Myocyte (in vitro differentiated cells): ENCODE measurements at places on chromosomes 16 and 17. TPM values are rescaled to one million over a fixed set of nuclear protein-coding genes. Genes with fewer than 3 reads are reported as not detected.

DNA sequence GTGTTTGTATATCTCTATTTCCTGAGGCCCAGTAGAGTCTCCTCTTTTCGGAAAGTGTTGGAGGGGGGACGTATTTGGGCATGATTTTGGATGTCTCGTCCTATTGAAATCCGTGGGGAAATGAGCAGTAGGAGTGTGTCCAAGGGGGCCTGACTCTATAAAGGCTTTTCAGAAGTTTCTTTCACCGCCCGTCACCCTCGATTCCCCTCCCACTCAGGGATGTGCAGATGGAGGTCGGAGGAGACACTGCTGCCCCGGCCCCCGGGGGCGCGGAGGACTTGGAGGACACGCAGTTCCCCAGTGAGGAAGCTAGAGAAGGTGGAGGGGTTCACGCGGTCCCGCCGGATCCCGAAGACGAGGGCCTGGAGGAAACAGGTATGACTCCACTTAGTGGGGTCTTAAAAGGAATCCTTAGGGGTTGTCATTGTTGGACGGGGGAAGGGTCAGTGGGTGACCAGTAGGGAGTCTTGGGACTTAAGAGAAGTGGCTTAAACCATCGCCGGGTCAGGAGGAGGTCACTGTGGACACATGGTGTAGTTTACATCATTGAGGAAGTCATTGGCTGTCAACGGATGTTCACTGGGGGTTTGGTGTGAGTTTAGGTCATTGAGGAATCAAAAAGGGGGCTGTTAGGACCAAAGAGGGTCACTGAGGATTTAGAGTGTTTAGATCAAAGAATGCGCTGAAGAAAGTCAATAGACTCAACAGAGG, 424 bp downstream of the MON1B start:
- peak; percentile 23 for DNase-seq

Gene KRTAP2-3
- 0.19 TPM in 1 of 2 replicates, not detected in the other for total RNA-seq

DNA sequence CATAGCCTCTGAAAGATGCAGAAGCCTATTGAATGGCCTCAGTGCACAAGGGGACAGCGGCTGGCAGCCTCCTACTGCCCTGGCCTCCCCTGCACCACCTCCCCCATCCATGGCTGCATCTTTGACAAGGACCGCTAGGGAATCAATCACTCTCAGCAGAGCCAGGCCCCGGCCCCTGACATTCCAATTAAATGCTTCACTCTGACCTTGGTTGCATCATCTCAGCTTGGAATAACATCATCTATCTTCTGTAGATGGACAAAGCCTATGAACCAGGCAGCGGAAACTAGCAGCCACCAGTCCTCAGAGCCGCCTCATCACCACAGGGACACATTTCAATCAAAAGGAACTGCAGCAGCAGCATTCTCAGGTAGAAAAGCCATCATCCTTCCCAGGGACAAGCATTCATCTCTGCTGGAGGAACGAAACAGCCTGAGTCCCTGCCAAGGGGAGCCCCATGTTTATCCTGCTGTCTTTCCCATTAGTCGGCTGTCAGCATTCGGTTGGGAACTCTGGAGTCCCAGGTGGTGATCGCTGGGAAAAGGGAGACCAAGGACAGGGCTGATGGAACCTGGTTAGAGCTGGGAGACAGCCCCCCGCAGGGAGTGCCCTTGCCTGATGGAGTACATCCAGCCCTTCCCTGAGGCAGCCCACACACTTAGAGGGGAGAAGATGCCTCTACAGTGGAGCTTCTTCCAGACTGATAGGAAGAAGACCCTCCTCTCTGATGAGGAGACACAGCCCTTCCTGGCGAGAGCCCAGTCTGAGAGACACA, 11.5 kb upstream of the TMEM132E start:
- DNase-seq = no peak

- no peak for DNase-seq
Observed at GRCh38 chr17:32995416-32996045, 3.9 kb downstream of the SPACA3 start.

GRCh38 chr16:7218936-7219335, 113.7 kb upstream of the RBFOX1 start:
- DNase-seq = no peak

Gene GCGR
- total RNA-seq = not detected in 2 replicates

Gene BCL6B
- total RNA-seq = not detected in 2 replicates

GRCh38 chr16:68244481-68244902, 681 bp upstream of the PLA2G15 start:
- DNase-seq = no peak

DNA sequence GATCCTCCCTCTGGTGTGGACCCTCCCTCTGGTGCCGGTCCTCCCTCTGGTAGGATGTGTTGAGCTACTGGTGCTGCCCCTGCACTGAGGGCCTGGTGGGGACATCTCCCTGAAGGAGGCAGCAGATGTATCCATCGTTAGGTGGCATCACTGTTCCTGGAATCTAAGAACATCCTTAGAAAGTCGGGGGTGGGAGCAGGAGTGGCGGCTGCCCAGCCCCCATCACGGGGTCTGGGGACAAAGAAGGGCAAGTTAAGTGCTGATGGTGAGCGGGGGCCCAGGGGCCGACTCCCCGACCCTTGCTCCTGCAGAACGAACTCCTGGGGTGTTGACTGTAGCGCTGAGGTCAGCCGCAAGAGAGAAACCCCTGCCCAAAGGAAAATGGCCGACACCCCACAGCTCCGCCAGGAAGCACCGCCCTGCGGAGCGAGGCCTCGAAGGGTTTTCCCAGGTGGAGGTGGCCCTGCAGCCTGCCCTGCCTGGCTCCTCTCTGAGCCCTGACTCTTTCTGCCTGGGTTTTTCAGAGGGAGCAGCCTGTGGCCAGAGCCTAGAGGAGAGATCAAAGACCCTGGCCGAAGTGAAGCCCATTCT, 5.5 kb downstream of the CTU2 start:
- no peak for DNase-seq

Gene IL17C
- total RNA-seq = not detected in 2 replicates

Gene USP43
- total RNA-seq = not detected in 2 replicates

Gene FBXW10
- 0.13 TPM in 1 of 2 replicates, not detected in the other for total RNA-seq

DNA sequence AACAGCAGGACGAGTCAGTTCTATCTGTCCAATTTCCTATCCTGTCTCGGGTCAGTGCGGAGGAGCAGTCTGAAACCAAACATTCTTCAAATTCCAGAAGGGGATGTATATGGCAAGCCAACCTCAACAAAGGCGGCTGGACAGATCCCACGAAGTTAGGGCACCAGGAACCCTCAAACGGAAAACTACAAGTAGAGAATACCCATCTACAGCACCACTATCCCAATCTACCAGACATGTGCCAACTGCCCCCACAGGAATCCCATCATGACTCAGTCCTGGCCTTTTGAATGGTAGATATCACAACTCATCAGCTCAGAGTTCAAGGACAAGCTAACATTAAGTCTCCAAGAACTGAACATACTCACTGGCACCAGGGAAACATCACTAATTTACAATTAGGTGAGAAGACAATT, 2.3 kb downstream of the NAT9 start:
- DNase-seq = peak; percentile 51

- DNase-seq = no peak
Observed at GRCh38 chr16:17453364-17454038, 17.3 kb downstream of the XYLT1 start.

DNA sequence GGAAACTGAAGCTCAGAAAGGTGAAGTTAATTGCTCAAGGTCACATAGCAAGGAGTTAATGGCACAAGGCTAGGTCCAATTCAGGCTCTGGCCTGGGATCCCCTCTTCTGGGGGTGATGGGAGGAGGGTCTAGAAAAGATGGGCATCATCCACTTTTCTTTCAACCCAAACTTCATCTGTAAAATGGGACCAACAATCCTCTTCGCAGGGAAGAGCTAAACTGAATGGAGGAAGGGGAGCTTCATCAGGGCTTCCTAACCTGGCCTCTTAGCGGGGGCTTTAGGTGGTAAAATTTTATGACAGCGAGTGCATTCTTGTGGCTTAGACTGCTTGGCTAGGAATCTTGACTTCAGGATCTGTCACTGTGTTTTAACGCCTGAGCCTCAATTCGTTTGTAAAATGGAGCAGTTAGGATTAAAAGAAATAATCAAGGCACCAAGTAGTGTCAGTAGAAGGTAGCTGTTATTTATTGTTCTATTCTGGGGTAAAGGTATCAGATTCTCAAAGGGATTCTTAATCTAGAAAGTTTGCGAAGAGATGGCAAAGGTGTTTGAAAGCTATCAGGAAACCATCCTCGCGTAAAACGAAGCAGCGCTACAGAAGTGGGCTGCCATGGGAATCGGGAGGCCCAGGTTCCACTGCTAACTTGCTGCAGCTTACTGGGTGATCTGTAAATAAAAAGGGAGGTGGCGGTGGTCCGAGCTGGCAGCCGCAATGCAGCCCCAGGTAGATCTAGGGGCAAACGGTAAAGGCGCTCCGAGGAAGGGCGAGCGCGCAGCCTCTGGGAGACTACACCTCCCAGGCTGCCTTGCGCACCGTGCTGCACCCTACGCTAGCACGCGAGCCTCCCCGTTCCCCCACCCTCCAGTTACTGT, 1.5 kb upstream of the SRCAP start:
- DNase-seq = no peak

DNA sequence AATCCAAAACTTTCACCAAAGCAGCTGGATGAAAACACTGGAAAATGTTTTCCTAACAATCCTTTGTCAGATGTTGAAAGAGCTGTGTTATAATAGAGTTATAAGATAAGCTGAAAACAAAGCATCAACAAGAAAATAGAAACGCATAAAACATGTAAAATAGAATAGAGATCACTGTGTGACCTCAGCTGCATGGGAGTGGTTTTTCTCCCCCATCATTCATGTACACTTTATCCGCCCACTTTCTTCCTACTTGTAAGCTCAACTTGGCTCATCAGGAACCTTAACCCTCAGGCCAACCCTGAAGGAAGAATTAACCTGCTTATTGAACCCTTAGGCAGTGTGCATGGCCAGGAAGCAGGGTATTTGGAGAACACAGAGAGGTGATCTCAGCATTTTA, 238.5 kb upstream of the PMFBP1 start:
- DNase-seq = no peak

- DNase-seq = no peak
Observed at GRCh38 chr17:65856865-65857264, 295.4 kb upstream of the AXIN2 start.

Gene TEX14
- 0.10 and 0.48 TPM in 2 replicates for total RNA-seq

GRCh38 chr16:48479955-48480354, 94.7 kb upstream of the SIAH1 start:
- no peak for DNase-seq

DNA sequence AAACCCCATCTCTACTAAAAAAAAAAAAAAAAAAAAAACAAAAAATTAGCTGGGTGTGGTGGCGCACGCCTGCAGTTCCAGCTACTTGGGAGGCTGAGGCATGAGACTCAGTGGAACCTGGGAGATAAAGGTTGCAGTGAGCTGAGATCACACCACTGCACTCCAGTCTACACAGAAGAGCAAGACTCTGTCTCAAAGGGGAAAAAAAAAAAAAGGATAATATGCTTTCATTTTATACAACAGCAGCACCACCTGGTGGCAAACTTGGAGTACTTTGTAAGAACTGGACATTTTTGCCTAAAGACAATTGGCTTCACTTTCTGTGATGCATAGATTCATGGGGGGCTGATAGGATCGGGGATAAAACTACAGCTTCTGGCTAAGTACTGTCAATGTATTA, 8.5 kb downstream of the CHTF8 start:
- DNase-seq = peak; percentile 78

GRCh38 chr17:18186627-18186982, 3.0 kb downstream of the ALKBH5 start:
- peak; percentile 34 for DNase-seq

DNA sequence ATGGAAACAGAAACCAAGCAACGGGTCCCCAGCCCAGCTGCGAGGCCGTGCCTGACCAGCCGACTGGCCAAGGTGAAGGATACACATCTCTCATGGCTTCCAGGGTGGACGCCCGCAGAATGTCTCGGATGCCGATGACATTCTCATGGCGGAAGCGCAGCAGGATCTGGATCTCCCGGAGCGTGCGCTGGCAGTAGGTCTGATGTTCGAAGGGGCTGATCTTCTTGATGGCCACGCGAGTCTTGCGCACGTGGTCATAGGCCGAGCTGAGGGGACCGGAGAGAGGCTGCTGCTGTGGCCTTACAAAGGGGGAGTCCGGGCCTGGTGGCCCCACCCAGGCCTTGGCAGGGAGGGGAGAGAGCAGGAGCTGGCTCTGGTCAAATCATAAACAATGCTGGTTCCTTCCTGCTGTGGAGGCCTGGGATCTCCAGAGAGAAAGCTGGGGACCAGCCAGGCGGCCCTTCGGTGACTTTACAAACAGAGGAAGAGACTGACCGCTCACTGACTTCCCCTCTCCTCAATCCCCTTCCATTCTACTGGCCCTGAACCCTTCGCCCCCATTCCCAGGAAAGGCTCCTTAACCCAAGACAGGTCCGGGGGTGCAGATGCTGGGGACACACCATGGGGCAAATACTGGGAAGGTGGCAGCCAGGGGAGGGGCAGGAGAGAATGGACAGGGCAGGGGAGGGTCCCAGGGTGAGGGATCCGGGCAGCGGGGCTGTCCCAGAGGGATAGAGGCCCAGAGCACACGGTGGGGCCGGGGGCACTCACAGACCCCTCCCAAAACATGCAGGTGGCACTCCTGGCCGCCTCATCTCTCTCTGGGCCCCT, 1.1 kb downstream of the MAPK3 start:
- no peak for DNase-seq

Gene CAPNS2
- total RNA-seq = not detected in 2 replicates

Gene SHISA6
- not detected in 2 replicates for total RNA-seq

- DNase-seq = no peak
Observed at GRCh38 chr16:275786-276232, at the start of gene RGS11. Gene RGS11, minus strand, starts transcription at chr16:275944. Its CDS starts 33 bp downstream, at chr16:275911.

GRCh38 chr16:12881740-12882139, 19.7 kb upstream of the SHISA9 start:
- DNase-seq = peak; percentile 11

DNA sequence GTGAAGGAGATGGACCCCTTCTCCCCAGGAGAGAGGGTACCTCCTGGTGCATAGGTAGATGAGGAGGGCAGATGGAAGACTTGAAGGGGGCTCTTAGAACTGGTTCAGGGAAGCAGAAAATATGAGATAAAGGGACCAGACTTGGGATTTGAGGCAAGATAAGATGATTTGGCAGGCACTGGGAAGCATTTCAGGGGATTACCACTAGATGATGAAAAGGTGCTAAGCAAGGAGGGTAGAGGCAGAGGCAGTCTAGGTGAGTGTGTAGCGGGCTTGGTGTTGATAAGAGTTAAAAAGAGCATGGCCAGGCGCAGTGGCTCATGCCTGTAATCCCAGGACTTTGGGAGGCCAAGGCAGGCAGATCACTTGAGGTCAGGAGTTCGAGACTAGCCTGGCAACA, 14.4 kb downstream of the SLC9A5 start:
- DNase-seq = no peak

DNA sequence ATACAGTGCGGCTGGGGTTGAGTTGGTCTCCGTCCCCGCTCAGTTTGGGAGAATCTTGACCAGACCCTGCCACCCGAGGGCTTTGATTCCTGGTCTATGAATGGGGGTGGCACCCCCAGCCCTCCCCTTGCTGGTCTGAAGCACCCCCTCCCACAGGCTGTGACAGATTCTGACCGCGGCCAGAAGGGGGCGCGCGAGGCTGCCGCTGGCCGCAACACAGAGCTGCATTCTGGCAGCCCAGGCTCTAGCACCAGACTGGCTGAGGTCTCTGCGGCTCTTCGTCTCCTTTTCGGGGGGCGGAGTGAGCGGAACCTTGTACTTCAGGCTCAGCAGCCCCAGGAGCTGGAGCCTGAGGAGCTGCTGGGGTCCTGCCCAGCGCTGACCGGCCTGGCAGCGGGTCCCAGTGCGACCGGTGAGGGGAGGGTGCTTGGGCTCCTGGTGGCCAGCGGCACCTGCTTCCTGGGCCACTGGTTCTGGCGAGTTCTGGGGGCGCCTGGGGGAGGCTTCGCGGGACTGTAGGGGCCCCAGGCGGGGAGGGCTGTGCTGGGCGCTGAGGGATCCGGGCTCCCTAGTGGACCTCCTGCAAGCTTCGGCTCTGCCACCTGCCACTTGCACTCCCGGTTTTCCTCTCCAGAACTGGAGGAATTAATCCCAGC, 1011.6 kb downstream of the KCNJ18 start:
- DNase-seq = no peak
